ENCODE measurements at places on chromosomes 12 and 14.

DNA sequence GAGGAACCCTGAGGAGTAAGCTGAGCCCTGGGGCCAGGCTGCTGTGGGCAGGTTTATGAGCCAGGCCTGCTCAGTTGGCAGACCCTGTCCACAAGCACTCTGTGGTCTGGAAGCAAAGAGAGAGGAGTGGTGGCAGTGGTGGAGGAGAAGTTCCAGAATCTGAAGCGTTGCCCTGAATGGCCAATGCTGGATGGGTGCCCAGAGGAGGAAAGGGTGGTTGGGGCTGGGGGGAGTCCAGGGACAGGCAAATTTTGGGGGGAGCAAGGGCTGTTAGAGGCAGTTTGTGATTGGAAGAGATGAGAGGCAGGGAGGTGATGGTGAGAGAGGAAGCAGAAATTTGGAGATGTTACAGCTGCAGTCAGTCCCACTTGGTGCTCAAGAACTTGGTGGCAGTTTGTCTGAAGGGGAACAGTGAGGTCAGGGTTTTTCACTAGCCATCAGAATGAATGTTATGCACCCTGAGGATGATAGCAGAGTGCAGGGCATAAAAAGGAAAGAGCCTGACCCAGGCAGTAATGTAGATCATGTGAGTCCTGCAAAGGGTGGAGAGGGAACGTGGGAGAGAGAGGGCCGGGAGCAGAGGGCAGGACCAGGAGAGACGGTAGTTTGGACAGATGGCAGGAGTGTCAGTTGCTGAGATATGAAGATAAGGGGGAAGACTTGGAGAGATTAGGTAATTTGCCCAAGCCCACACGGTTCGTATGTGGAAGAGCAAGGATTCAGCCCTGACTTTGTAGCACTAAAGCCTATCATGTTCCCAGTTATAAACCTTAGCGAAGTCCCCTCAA, 51.2 kb downstream of the GALNT8 start:
- no peak for DNase-seq

DNA sequence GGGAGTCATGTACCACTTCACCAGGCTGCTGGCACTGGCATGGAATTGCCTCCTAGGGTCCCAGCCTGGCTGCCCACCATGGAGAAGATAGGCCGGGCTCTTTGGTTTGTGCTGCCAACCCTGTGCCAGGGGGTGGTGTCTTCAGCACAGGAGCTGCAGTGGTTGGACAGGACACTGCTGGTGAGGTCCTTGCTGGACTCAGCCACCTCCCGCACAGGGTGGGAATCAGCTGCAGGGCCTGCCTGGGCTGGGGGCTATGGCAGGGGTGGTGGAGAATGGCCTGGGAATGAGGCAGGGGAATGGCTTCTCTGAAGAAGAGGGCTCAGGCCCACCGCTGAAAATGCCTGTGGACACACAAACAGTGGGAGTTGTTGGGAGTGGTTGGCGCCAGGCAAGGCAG, 70.6 kb upstream of the CAPRIN2 start:
- no peak for DNase-seq

DNA sequence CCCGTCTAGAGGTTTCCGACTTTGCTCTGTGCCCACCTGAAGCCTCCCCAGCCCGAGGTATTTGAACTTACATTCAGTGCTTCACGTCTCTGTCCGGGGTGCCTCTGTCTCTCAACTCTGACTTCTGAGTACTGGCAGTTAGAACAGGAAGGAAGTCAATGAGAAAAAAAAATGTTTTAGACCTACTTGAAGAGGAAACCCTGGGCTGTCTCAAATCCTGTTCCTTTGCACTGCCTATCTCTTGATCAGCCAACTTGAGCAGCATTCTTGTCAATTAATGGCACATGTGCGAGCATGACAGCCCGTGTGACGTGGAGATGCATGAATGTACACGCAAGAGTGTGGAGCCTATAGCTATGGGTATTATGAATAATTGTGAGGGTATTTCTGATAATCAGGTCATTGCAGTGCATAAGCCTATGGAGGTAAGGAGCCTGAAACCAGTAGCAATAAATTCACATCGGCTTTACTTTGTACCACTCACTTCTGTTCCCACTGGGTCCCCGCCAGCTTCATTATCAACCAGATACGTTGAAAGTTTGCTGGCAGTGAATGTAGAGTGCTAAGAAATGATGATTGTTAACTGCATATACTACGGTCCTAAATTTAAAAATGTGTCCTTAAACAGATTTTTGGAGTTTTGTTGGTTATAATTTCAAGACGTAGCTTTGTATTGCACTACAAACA, at the start of gene ARHGDIB:
TSS of gene ARHGDIB (minus strand) at position 136 of the 687 bp plus-strand sequence. CDS start 10,889 bp downstream, outside the sequence.
- peak; percentile 80 for DNase-seq

DNA sequence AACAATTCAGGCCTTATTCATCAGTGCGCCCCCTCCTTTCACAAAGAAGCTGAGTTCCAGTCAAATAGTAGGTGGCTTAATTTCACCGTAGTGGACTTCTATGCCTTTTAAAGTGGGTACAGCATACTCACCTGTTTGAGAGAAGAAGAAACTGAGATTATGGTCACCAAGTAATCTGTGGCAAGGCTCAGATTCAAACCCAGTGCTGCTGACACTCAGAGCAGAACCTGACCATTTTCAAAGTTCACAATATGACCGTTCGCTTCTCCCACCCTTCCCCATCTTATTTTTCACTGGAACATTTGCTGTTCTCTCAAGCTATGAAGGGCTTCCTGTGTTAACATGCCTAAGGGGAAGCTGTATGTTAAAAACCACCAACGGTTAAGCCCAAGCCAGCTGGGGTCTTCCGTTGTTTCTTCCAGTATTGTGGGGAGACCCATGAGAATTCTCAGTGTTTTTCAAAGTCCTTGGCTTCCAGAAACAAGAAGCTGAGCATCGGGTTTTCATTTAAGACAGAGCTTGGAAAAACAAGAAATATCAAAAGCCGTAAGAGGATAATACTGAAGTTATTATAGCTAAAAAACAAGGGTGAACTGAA, 6.1 kb upstream of the PSMA6 start:
- no peak for DNase-seq

GRCh38 chr14:68703093-68703492, 89.8 kb downstream of the ZFP36L1 start:
- peak; percentile 92 for DNase-seq

DNA sequence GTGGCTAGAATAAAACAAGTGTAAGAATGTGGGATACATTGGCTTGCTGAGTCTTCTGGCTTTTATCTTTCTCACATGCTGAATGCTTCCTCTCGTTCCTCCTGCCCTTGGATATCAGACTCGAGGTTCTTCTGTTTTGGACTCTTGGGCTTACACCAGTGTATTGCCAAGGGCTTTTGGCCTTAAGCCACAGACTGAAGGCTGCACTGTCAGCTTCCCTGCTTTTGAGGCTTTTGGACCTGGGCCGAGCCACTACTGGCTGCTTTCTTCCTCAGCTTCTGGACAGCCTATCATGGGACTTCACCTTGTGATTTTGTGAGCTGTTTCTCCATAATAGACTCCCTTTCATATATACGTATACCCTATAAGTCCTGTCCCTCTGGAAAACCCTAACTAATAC, 300.9 kb upstream of the STXBP6 start:
- DNase-seq, result no peak

DNA sequence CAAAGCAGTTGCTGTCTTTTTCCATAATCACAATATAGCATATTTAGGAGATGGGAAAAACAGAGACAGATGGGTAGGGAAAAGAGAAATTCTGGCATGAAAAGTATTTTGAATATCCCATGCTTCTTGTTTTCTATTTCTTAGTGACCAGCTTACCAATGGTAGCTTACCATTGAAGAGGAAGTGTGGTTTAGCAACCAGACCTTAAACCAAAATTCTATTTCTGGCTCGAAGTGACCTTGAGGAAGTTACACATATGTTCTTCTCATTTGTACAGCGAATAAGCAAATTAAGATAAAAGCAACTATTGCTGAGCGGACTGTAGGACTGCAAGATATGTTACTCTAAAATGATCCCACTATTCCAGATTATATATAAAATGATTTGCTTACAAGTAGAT, 82.9 kb downstream of the FGD4 start:
- DNase-seq, result no peak

- DNase-seq, result no peak
Observed at GRCh38 chr12:58325561-58325960, 384.2 kb downstream of the ATP23 start.

GRCh38 chr12:104201238-104202001, 14.2 kb upstream of the TXNRD1 start:
- DNase-seq, result peak; percentile 62

- DNase-seq, result no peak
Observed at GRCh38 chr12:117218149-117218548, 27.9 kb upstream of the FBXO21 start.

DNA sequence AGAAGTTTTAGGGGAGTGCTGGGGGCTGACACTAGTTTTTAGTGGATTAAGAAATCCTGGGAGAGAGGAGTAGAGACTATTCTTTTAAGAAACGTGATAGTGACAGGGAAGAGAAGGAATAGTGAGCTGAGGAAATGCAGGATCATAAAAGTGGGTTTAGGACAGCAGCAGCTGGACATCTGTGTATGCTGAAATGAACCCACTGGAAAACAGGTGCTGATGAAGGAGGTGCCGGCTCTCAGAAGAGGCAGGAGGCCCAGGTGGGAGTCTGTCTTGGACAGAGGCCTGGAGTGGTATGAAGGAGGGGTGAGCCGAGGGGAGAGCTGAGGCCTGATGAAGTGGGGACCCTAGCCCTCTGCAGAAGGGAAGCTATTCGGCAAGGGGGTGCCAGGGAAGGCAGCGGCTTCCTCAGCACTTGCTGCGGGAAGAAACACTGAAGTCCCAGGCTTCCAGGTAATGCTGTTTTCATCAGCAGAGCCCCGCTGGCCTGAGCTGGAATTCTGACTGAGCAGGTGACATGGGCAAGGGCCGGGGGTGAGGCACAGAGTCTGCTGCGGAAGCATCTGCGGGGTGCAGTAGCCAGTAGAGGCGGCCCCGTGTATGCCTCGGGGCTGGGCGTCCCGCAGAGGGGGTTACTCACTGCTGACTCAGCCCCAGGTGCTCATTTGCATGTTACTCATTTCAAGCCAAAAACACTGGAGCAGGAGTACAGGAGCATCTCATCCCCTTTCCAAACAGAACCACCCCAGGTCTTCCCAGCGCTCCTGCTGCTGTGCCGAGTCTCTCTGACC, 89.7 kb downstream of the TMCC3 start:
- DNase-seq, result peak; percentile 96

DNA sequence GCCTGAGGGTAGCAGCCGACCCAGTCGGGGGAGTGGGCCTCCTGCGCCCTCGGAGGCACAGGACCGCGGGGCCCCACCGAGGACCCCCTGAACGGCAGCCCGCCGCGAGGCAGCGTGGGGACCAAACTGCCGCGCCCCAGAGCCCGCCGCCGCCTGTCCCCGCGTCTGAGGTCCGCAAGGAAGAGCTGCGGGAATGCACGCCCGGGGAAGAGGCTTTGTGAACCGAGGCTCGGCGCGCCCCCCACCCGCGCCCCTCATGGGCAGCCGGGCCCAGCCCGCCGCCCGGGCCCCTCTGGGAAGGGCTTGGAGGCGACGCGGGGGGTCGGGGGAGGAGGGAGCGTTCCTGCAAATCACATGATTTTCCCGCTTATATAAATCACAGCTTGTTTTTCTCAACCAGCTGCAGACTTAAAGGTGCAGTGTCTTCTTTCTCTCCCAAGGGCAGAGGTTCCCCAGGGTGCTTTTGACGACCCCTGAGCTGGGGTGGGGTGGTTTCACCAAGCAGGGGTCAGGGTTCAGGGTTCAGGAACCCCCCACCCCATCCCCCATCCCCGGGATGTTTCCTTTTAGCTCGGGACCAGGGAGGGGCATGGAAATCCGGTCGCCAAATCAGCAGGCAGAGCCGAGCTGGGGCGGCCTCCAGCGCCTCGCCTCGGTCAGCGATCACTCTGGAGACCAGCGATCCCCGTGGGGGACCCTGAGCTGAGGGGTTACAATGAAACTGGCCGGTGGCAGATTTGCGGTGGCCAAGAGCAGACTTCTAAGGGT, 44.7 kb upstream of the ATP23 start:
- peak; percentile 27 for DNase-seq
